ENCODE measurements at places on chromosomes 2 and 18. TPM values are rescaled to one million over a fixed set of nuclear protein-coding genes. Genes with fewer than 3 reads are reported as not detected.

Gene SLC39A6
- 28.1 TPM for polyA plus RNA-seq

Gene HOXD3
- polyA plus RNA-seq = 3.4 TPM

Gene HK2
- polyA plus RNA-seq = 7.4 TPM

GRCh38 chr2:37005118-37005868 lies 39.0 kb upstream of the STRN start:
- DNase-seq = no peak

- DNase-seq = no peak
These were observed 20.2 kb downstream of the CHST9 start for GRCh38 chr18:27164905-27165304.

DNA sequence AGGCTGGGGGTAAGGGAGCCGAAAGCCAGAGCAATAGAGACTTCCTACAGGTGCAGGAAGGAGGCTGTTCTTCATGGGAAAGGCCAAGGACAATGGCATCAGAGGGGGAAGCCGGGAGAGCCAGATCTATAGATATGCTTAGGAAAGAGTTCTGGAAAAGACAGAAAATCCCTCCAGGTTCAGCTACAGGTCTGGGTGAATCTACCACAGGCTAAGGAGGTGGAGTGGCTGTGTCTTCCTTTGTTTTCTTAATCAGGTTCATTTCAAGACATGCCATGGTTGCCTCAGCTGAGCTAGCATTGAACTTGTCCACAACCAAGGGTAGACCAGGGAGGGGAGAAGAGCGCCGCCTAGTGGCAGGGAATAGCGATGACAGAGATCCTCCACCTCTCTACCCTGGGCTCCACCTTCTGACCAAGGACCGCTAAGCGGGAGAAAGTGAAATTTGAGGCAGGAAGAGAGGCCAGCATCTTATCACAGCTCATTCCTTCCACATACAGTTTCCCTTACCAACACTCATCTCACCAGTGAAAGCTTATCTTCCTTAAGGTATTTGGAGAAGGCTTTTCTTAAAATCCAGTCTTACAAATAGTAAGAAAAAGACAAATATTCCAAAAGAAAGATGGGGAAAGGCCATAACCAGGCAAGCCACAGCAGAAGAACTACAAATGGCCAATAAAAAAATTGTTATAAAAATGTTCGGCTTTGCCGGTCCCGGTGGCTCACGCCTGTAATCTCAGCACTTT lies 74.2 kb downstream of the VIT start:
- no peak for DNase-seq

GRCh38 chr18:23703057-23703986 lies 14.1 kb downstream of the LAMA3 start:
- DNase-seq = peak; percentile 29

DNA sequence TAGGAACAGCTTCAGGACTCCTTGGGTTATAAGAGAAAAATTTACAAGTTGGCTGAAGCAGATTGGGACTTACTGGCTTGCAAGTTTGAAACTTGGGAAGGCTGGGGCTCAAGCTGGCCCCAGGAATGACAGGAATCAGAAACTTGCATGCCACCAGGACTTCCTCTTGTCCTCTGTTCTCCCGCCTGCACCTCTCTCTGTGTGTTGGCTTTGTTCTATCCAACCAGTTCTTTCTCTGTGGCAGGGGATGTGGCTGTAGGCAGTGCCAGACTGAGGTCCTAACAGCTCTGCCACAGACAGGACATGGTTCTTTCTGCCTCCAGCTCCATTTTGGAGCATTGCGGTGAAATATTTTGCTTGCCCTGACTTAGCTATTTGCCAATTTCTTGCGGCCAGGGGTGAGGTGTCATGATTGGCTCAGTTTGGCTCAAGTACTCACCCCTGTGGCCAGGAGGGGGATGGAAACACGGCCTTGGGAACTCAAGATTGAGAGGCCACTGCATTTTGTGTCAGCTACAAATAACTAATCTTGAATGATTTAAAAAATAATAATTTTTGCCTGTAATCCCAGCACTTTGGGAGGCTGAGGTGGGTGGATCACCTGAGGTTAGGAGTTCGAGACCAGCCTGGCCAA lies 48.9 kb downstream of the MEP1B start:
- no peak for DNase-seq

All from hindlimb muscle (tissue), 1 donor.